ENCODE measurements at places on chromosomes 11 and 22.
A peak's percentile ranks its signal among the peaks of the same experiment; 100 is the strongest.

DNA sequence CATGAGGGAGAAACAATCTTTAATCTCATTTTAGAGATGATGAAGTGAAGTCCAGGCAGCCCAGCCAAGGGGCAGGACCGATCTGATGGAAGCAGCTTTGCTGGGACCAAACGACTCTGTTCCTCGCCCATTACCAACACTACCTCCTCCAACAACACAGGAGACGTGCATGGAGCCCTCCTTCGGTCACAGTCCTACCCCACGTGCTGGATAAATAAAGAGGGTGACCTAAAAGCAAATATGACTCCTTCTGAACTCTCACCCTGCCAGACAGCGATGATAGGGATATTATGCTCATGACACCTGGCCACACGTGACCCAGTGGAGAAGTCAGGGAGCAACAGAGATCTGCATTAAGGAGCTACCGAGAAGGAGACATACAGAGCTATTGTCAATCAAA is 26.0 kb downstream of the SCGB1A1 start:
- no peak for DNase-seq

- DNase-seq = no peak
Measured at GRCh38 chr11:60835534-60835846, 6.4 kb upstream of the CCDC86 start.

GRCh38 chr11:67265633-67266448 is 432 bp upstream of the GRK2 start:
- DNase-seq = peak; percentile 91

DNA sequence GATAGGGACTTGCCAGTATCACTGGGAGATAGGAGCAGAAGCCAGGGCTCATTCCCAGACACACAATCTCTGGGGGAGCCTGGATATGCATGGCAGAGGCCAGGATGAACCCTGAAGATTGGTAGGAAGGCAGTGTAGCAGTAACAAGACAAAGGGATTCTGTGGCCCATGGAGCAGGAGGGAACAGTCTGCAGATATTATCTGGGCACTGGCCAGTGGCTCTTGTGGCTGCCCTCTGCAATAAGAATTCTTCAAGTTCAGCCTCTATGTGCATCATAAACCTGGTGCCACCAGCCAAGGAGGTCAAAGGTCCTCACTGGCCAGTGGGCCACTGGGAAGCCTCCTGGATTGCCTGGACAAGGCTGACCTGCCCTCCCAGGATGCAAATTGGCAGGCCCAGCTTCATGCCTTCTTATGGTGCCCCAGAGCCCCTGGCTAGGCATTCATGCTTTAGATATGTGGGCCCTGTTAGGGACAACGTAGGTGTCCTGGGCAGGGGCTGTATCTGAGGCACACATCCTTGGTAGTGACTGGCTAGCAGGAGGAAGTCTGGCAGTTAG is 29.2 kb downstream of the KCNQ1OT1 start:
- no peak for DNase-seq

GRCh38 chr22:18145676-18146388 is 4.1 kb upstream of the USP18 start:
- no peak for DNase-seq

GRCh38 chr11:126544108-126545056 is 188.9 kb downstream of the ST3GAL4 start:
- peak; percentile 23 for DNase-seq

DNA sequence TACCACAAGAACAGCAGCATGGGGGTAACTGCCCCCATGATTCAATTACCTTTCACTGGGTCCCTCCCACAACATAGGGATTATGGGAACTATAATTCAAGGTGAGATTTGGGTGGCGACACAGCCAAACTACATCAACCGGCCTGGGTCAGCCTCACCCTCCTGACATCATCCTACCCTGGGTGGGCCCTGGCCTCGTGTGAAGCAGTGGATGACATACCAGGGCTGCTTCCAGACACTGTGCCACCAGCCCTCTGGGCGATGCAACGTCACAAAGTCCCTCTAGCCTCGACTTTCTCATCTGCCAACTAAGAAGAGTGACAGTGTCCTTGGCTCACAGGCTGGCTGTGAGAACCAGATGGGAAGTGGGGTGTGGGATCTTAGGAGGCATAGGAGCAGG is 8.7 kb upstream of the TPCN2 start:
- DNase-seq = no peak

DNA sequence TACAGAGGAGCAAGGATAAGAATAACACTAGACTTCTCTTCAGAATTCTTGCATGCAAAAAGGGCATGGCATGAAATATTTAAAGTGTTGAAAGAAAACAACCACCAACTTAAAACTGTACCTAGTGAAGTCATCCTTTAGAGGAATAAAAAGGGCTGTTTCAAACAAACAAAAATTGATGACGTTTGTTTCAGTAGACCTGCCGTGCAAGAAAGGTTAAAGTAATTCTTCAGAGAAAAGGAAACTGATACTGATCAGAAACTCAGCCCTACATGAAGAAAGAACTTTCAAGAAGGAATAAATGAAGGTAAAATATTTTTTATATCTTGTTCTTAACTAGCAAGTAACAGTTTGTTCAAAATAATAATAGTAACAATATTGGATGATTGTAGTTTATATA is 27.5 kb downstream of the MRGPRX2 start:
- DNase-seq = no peak

GRCh38 chr11:102783016-102783415 is 2.6 kb upstream of the MMP10 start:
- DNase-seq = no peak

- no peak for DNase-seq
Measured at GRCh38 chr11:126506789-126507188, 151.3 kb downstream of the ST3GAL4 start.

DNA sequence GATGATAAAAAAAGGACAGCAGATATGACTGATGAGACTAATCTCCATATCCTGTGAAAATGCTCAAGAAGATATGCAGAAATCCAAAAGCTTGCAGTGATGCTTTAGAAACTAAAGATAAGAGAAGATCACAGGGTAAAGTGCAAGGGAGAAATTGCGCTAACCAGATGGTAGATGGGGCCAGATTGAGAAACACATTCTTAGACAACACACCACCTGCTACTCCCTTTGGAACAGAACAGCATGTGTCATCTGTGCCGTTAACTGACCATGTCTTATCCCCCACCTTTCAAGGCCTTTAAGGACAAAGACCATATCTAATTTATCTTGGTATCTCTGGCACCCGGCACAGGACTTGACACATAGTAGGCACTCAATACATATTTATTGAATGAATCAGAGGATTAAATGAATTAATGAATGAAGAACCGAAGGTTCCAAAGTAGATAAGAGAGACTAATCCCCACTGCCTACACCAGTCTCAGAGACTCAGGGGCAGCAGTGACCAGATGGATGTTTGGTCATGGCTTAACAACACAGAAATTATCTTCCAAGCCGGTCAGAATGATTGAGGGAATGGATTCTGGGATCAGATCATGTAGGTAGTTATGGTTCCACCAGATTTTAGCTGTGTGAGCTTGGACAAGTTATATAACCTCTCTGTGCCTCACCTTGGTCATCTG is 12.3 kb upstream of the P2RY2 start:
- no peak for DNase-seq

GRCh38 chr11:47236482-47236881 is 12.1 kb downstream of the ACP2 start:
- no peak for DNase-seq

- no peak for DNase-seq
Measured at GRCh38 chr22:25374869-25375268, 155.4 kb downstream of the CRYBB2 start.

- DNase-seq = peak; percentile 50
Measured at GRCh38 chr11:68460741-68461574, at the start of gene PPP6R3. TSS of gene PPP6R3 (plus strand) at chr11:68460752. CDS start at chr11:68537665, 76,913 bp downstream.

GRCh38 chr22:41286639-41287091 is 678 bp upstream of the RANGAP1 start:
- DNase-seq = no peak

DNA sequence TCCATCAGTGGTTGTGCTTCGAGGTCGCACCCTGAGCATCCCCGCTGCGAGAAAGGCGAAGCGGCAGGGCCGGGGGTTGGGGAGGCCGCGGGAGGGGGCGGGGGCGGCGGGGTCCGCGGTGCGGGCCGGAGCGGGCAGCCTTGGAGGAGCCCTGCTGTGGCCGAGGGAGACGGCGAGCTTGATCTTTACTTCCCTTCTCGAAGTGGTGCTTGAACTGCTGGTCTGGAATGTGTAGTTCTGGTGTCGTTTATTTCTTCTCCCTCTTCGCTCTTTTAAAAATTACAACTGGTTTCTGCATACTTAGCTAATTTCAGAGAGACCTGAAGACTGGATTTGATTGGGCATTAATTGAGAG is 1.1 kb downstream of the APLP2 start:
- peak; percentile 15 for DNase-seq

DNA sequence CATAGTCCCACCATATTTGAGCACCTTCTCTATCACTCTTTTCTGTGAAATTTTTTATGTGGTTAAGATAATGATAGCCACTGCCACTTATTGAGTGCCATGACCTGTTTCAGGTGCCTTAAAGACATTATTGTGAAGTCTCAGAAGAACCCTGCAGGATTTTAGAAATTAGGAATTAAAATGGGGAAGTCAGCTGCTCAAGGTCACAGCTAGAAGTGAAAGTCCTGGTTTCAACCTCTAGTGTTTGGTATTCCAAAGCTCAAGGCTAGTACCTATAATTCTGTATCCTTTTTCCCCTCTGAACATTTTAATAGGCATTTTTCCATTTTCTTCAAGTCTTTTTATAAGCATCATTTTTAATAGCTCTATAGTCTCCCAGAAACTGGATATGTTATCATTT is 9.0 kb upstream of the RRM1 start:
- DNase-seq = no peak

DNA sequence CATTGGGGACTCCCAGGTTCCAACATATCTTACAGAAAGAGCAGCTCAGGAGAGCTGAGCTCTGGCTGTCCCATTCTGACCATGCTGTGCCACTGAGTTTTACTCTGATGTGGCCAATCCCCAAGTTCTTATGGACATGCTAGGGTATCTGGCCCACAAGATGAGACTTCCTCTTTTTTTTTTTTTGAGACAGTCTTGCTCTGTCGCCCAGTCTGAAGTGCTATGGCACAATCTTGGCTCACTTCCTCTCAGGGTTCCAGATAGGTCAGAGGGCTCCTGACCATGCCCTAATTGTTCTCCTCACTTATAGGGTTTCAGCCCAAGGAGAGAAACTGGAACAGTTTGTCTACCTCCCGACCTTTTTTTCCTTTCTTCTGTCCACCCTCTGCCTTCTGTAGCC is 152.3 kb upstream of the CCDC90B start:
- no peak for DNase-seq

DNA sequence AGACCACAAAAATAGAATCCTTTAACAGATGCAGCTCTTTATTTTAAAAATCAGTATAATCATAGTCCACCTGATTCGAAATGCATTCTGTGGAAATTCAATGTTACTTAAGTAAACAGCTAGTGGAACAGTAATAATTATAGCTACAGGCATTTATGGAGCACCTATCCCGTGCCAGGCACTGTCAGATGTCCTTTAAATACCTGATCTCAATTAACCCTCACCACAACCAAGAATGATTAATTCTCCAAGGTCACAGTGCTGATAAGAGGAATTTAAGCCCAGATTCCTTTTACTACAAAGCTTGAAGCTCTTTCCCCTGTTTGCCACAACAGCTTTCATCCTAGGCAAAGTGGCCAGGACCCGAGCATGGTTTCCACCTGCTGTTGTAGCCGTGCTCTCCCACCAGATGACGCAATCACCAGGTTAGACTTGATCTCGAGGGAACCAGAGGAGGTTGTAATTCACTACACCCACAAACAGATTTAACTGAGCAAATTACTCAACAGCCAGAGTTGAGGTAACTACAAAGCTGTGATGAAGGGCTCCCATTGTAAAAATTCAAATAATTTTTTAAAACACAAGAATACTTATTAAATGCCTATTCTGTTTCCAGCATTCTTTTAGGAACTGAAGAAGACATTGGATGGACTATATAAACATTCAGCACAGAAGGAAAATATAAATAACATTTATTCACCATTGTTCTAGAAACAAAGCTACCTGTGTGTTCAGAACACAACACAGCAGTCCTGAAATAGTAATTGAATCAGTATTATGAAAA is 10.3 kb downstream of the PRDM10 start:
- peak; percentile 23 for DNase-seq

DNA sequence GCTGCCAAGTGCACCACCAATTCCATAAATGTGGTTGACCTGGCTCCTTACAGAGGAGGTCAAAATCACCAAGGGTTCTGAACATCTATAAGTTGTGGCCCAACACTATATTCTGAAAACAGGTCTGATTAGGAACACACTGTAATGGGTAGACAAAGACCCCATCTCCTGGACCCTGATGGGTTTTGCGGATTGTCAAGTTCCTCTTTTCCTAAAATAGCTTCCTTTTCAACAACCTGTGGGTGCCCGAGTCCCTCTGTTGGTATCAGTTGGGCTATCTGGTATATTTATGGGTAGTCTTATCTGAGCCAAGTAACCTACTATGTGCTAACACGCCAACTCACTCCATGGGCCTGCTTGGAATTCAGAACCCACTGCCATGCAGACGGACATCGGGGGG is 9.9 kb upstream of the CACNG2 start:
- no peak for DNase-seq

DNA sequence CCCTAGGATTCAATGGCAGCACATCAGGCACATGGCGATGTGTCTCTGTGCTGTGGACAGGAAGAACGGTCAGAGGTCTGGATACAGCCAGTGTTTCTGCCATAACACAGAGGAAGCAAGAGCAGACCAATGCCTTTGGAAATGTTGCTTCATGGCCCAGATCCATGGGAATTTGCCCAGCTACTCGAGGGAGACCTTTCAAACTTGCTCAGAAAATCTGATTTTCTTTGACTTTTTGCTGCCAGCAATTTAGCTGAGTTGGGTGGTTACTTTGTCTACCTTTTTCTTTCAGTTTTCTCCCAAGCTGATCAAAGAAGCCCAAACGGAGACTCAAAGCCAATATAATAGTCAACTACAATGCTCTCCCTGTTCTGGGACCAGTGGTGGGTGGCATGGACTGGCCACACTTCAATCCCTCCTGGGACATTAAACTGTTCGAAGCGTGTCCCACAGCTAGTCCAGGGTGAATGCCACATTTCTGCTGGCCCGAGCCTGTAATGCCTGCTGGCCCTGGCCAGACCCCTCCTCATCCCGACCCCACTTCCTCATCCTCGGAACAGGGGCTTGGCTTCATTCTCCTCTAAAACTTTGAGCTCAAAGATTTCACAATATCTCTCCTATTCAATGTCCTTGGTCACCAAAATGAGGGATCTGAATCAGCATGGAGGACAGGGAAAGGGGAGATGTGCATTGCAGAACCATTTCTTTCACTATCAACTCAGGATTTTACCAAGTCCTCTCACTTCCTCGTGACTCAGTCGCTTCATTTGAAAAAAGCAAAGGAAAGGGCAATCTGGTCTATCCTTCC is 93.3 kb downstream of the ABTB2 start:
- no peak for DNase-seq

GRCh38 chr11:32006799-32007388 is 84.0 kb upstream of the RCN1 start:
- DNase-seq = peak; percentile 61

GRCh38 chr11:65066805-65067291 is 8.5 kb upstream of the NAALADL1 start:
- no peak for DNase-seq

GRCh38 chr11:76318744-76319384 is 62.1 kb downstream of the THAP12 start:
- peak; percentile 90 for DNase-seq
